Frontal cortex (tissue), 4 donors: ENCODE measurements at places on chromosomes 2 and 18. TPM values are rescaled to one million over a fixed set of nuclear protein-coding genes. Genes with fewer than 3 reads are reported as not detected.

The TGFA gene
- 14.3 TPM for total RNA-seq

DNA sequence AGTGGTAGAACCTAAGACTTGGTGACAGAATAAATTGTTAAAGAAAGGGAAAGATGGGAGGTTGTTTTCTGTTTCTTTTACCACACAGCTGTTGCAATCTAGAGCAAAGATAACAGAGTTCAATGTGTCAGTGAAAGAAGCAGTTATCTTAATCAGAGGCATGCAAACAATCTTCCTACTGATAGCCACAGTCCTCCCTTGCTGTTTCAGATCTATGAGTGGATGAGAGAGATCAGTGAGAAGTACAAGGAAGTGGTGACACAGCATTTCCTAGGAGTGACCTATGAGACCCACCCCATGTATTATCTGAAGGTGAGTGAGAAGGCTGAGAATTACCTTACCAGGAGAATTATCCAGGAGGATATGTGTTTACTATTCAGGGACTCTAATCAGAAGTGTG is 15.9 kb downstream of the CPO start:
- no peak for DNase-seq

The EPB41L3 gene
- 57.5 TPM for total RNA-seq

GRCh38 chr2:191526536-191526935 is 151.4 kb upstream of the NABP1 start:
- no peak for DNase-seq

The PSMA8 gene
- total RNA-seq: not detected

The GYPC gene
- total RNA-seq: 19.6 TPM

DNA sequence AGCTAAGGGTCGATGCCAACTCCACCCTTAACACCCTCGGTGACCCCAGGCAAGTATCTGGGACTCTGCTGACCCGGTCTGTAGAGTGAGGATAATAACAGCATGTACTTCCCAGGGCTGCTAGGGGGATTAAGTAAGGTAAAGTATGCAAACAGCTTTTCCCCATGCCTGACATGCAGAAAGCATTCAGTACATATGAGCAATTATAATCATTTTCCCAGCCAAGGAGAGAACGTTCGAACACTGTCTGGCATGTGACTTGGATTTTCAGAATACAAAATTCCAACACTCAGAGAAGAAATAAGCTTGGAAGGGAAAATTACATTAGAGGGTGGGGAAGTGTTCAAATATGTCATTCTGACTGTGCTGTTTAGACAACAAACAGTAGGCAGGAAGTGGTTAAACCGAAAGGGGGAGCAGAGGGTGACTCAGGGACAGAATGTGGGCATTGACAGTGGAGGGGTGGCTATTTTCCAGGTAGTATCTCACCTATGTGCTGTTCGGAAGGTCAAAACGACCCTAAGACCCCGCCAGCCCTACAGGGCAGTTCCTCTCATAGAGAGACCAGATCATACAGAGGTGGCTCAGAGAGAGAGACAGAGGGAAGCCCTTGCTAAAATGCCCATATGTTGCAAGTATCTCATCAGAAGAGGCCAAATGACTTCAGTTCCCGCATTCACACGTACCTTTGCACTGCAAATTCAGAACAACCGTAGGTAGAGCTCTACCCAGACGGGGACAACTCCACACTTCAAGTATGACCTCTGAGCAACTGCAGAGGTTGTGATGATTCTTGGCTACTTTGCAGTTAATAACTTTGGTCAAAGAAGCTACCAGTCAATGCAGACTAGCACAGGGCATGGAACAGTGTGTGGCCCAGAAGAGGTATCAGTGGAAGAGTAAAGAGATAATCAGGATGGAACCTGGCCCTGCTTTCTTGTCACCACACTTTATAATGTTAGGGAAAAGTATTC is 14.8 kb downstream of the ASPRV1 start:
- no peak for DNase-seq

The AKAIN1 gene
- 4.5 TPM for total RNA-seq

GRCh38 chr2:232234922-232235615 is 143.5 kb upstream of the ALPP start:
- no peak for DNase-seq

The ETAA1 gene
- total RNA-seq: 15.9 TPM

DNA sequence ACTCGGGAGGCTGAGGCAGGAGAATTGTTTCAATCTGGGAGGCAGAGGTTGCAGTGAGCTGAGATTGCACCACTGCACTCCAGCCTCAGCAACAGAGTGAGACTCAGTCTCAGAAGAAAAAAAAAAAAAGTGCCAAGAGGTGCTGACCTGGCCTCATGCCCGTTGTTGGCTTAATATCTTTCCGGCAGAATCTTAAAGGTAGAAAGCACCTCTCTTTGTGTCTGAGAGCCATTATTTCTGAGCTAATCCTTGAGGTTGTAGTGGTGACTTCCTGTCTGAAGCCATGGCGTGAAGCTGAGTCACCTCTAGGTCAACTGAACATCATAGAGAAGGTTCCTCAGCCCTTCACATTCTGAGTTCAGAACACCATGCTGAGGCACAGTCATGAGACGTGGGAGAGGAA is 60.4 kb downstream of the WDSUB1 start:
- no peak for DNase-seq

The SPATS2L gene
- total RNA-seq: 40.8 TPM

- no peak for DNase-seq
Observed at GRCh38 chr2:161570424-161571050, 53.7 kb upstream of the SLC4A10 start.

- no peak for DNase-seq
Observed at GRCh38 chr18:50128506-50129271, 66.3 kb downstream of the MYO5B start.

DNA sequence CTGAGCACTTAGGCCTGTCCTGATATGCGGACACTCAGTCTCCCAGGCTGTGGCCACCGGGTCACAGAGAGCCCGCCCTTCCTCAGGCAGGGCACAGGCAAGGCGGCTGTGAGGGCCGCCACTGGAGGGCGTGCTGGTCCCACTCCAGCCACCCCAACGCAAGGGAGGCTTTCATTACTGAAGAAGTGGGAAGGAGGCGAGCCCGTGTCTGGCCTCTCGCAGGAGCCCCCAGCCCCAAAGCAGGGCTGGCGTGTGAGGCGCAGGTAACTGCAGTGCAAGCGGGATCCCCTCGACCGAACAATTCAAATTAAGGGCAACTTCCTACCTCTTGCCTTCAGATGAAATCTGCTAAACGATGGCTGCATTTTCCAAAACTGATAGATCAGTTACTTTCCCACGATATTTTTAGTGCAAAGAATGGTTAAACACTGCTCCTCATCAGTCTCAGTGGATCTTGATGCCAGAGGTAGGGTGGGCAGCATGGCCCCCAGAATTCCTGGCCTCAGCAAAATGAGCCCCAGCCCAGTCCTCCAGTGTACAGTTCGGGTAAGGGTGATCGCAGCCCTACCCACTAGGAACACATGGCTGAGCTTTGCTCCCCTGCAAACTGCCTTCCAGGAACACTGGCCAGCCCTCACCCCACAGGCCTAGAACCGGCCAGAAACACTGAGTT is 97.2 kb downstream of the SEPTIN10 start:
- no peak for DNase-seq

The AOX1 gene
- 0.82 TPM for total RNA-seq

- no peak for DNase-seq
Observed at GRCh38 chr2:22690096-22690495, 694.9 kb upstream of the KLHL29 start.

The NPPC gene
- 0.41 TPM for total RNA-seq

- DNase-seq: no peak
Observed at GRCh38 chr18:54740136-54740846, 88.0 kb upstream of the RAB27B start.
